Ascending aorta (tissue), 2 donors: ENCODE measurements at places on chromosomes 11 and 22. TPM values are rescaled to one million over a fixed set of nuclear protein-coding genes. Genes with fewer than 3 reads are reported as not detected.

DNA sequence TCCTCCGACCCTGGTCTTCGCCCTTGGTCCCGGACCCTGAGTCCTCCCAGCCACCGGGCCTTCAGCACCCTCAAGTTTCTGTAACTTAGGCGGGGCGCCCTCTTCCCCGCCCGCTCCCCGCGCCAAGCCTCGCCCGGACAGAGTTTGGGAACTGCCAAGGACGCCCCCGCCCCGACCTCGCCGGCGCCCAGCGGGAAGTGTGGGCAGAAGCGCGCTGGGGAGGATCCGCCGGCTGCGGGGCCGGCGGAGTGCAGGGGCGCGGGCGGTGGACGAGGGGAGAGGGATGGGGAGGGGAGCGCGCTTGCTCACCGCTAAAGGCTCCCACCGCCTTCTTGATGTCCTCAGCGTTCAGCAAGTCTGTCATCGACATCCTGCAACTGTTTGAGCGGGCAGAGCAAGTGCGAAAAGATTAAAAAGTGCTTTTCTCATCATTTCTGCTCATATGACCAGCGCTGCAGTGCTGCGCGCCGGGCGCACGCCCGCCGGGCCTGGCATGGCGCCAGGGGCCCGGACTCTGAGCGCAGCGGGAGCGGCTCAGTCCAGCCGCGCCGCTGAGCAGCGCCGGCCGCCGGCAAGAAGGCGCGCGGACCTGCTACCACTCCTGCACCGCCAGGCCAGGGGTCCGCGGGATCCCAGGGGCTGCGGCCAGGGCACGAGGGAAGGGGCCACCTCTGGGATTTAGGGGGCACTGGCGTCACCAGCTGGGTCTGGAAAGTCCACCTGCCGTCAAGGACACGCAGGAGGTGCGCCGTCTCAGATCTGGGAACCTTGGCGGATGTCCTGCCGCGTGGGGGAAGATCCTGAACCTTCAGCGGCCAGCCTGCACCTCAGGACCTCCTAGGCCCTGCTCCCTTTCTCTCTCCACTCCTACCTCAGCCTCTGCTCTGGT is at the start of gene PVALB:
TSS of gene PVALB (minus strand) at position 400 of the 889 bp plus-strand sequence. CDS start at position 370, 30 bp downstream.
- no peak for DNase-seq

DNA sequence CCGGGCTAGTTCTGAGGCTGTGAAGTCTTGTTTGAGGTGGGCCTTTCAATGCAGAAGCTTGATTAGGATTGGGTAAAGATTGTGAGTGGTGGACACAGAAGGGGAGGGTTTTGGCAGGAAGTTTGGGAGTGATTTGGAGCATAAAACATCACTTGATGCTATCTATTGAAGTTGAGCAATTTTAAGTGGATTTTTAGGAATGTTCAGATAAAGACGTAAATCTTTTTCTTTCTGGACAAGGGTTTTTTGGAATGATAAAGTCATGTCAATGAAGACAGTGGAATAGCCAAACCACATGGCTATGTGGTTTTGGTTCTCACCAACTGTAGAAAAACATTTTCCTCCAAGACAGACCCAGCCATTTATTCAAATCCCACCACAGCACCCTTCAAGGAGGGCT is 111.2 kb upstream of the SNX19 start:
- DNase-seq: no peak

GRCh38 chr11:57487021-57487778 is 26.9 kb downstream of the RTN4RL2 start:
- no peak for DNase-seq

- DNase-seq: peak; percentile 59
Measured at GRCh38 chr22:49975543-49976389, 15.2 kb downstream of the PIM3 start.

GRCh38 chr11:112042161-112042960 is 17.2 kb downstream of the DLAT start:
- no peak for DNase-seq

DNA sequence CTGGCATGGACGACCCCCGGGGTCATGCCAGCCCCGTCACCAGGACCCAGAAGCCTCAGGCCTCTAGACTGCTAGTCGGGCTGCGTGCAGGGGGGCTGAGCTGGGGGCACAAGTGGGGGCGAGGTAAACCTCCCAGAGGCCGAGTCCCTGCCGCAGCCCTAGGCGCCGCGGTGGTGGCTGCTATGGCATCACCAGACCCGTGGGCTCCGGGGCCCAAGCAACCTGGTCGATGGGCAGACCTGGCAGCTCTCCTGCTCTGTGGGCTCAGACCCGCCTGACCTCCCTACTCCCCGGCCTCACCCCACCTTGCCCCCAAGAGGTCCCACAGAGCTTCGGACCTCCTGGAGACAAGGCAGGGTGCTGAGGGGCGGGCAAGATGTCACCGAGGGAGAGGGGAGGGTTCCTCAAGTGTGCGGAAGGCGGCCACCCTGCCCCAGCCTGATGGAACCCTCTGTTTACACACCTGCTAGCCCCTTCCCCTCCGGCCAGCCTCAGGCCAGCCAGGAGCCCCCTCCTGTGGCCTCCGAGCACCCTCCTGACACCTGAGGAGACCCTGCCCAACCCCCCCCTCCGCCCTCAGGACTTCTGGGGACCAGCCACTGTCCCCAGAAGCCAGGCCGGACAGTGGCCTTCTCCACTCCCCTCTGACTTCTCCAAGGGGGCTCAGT is 9.4 kb downstream of the IGF2 start:
- DNase-seq: no peak

- no peak for DNase-seq
Measured at GRCh38 chr11:75632962-75633361, 35.9 kb downstream of the MAP6 start.

GRCh38 chr22:24989541-24989951 is 37.0 kb downstream of the KIAA1671 start:
- DNase-seq: no peak

- DNase-seq: no peak
Measured at GRCh38 chr11:125176866-125177265, 12.3 kb downstream of the PKNOX2 start.

GRCh38 chr11:41666951-41667653 is 207.7 kb upstream of the LRRC4C start:
- DNase-seq: no peak

GRCh38 chr22:28442711-28443525 is 236.7 kb downstream of the TTC28 start:
- DNase-seq: peak; percentile 66

DNA sequence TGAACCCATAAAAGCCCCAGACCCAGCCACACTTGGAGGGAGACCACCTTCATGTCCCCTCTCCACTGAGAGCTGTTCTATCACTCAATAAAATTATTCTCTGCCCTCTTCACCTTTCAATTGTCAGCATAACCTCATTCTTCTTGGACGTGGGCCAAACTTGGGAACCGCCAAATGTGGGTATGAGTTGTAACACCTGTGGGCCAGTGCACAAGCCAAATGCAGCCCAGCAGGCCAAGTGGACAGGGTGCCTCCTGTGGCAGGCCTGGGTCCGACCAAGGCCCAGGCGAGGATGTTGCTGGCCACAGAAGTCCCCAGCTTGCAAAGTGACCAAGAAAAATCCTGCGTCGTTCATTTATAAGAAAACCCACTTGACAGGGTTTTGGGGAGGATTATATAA is 621.2 kb downstream of the METTL15 start:
- DNase-seq: no peak

GRCh38 chr22:37483050-37483449 is 3.1 kb downstream of the MFNG start:
- no peak for DNase-seq

DNA sequence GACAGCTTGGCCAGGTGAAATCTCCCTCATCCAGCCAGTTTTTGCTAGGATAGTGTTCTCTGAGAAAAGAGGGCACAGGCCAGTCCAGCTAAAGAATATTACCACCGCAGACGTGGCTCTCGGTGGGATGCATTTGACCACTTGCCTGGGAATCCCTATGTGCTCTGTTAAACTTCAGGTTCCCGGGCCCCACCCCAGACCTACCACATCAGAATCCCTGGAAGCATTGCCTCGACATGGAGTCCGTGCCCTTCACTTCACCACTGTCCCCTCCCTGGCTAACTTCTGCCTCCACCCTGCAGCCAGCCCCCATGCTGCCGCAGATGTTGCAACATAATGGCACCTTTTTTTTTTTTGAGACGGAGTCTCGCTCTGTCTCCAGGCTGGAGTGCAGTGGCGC is 56.9 kb upstream of the EMID1 start:
- DNase-seq: peak; percentile 40

GRCh38 chr22:35328472-35328885 is 28.8 kb downstream of the TOM1 start:
- no peak for DNase-seq

GRCh38 chr11:62431171-62431901 is 12.5 kb downstream of the SCGB1A1 start:
- DNase-seq: no peak

GRCh38 chr11:126352163-126352562 is 3.3 kb upstream of the ST3GAL4 start:
- DNase-seq: no peak

DNA sequence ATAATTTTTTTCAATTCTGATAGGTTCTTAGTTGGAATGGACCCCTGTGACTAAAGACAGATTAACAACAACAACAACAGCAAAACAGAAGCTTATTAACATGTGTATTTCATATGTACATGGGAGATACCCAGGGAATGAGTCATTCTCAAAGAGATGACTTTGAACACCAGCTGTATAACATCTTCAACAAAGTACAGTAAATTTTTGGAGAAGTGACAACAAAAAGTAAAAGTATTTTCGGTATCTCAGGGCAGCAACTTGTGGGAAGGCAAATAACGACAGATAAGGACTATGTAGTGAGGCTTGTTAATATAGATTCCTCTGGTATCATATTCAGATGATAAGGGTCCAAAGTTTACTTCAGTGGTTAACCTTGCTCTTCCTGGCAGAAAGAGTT is 573.4 kb upstream of the RAG2 start:
- no peak for DNase-seq

- no peak for DNase-seq
Measured at GRCh38 chr11:19924311-19924710, 211.7 kb downstream of the NAV2 start.

DNA sequence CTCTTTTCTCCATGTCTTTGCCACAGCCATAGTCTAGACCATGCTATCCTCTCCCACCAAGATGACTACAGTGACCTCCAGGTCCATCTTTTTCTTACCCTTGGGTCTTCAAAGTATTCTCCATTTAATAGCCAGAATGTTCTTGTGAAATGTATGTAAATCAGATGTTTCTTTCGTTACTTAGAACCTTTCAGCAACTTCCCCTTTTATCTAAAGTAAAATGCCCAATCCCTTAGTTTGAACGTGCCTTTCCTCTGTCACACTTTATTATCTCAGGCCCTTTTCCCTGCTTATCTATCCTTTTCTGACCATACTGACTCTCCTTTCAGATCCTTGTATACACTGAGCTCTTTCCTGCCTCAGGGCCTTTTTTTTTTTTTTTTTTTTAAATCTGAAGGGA is 17.9 kb downstream of the RBM4B start:
- DNase-seq: no peak

DNA sequence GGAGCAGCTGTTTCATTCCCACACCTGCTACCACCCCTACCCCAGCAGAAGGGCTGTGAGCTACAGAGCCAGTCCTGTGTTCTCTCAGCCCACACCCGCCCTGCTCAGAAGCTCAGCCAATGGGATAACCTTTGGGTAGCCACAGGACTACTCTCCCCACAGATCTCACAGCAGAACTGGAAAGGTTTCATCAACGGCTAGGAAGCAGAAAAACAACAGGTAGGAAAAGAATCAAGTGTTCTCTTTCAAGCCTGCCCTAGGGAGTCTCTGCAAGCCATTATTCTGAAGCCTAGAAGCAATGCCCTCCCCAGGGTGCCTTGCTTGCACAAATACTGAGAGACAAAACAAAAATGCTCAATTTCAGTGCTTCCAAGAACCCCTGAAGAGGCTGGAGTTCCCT is 77.2 kb downstream of the TMPRSS5 start:
- DNase-seq: no peak

DNA sequence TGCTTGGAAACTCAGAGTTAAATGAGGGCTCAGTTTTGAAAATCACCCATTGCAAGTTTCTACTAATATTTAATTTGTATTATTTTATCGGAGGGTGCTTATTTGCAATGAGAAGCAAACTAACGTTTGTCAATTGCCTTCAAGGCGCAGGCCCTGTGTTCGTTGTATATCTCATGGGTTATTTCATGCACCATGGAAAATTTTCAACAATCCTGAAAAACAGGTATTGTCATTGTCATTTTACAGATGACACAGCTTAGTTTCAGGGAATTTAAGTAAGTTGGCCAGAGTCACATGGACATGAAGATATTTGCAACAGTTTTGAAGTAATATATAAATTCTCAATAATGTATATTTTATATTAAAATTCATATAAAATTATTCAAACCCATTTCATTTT is 157.7 kb upstream of the MTMR2 start:
- DNase-seq: no peak

DNA sequence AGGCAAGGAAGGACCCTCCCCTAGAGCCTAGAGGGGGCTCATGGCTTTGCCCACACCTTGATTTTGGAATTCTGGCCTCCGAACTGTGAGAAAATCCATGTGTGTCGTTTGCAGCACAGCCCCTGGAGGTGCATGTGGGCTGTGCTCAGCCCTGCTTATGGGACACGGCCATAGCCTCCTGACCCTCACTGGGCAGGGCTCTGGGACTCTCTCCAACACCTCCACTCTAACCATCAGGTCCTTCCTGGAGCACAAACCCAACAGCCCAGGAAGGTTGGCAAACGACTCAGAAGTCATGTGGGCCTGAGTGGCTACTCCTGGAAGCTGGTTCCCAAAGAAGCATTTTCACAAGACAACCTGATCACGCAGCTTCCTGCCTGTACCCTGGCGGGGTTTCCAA is 144.1 kb downstream of the CTTN start:
- no peak for DNase-seq

The SCO2 gene
- not detected for total RNA-seq

The MS4A6E gene
- not detected for total RNA-seq

The TMPRSS5 gene
- not detected for total RNA-seq

The ROM1 gene
- total RNA-seq: not detected

The BACE1 gene
- total RNA-seq: 27.2 TPM

The RTN4R gene
- total RNA-seq: 0.43 TPM

The CRYBB2 gene
- not detected for total RNA-seq

The GPR137 gene
- total RNA-seq: 3.9 TPM

The TIGD3 gene
- total RNA-seq: not detected

The RASL10A gene
- total RNA-seq: not detected

The TRIM29 gene
- 0.43 TPM for total RNA-seq

The AGBL2 gene
- not detected for total RNA-seq

The PGA4 gene
- 75.7 TPM for total RNA-seq

The HSPB2 gene
- not detected for total RNA-seq
